SK-N-SH treated with all-trans-retinoic acid at 6 μM for 48 hours (cell line): ENCODE measurements at places on chromosomes 4 and X.
A peak's percentile ranks its signal among the peaks of the same experiment; 100 is the strongest.

DNA sequence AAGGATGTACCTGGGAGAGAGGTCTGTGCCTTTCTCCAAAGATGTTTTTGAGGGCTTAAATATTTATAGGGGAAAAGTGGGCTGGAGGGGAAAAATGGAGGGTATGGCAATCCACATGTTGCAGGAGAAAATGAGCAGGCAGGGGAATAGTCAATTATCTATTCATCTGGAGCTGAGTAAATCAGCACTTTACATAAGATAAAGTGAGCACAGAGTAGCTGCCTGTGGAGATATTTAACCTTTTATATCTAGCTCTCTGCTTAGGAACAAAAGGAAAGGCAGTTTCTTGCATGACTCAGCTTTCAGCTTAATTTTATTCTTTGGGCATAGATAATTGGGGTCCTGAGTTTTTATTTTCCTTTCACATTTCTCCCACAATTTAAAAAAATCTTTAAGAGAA lies 93.6 kb upstream of the NPY2R start:
- no peak for ATAC-seq

DNA sequence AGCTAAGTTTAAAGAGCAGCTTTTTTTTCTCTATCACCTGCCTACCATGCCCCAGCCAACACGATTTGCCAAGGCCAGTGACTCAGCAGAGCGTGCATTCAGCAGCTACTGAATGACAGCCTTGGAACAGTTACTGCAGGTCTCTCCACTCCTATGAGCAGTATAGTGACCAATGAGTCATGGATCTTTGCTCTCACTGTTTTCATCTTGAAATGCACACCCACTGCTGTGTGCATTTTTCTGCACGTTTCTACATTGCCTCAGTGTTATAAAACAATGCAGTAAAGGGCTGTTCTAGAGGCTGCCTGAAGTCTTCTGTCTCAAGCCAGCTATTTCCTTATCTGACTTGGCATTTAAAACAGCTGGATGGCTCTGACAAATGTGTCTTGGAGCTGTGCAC lies 66.0 kb upstream of the C4orf54 start:
- ATAC-seq: peak; percentile 85

GRCh38 chr4:146916479-146917076 lies 29.1 kb downstream of the TTC29 start:
- ATAC-seq: 0 out of 3 replicates have a peak, but pooled peaks have one; percentile 39

GRCh38 chrX:152725409-152725808 lies 8.1 kb downstream of the CSAG1 start:
- ATAC-seq: no peak

DNA sequence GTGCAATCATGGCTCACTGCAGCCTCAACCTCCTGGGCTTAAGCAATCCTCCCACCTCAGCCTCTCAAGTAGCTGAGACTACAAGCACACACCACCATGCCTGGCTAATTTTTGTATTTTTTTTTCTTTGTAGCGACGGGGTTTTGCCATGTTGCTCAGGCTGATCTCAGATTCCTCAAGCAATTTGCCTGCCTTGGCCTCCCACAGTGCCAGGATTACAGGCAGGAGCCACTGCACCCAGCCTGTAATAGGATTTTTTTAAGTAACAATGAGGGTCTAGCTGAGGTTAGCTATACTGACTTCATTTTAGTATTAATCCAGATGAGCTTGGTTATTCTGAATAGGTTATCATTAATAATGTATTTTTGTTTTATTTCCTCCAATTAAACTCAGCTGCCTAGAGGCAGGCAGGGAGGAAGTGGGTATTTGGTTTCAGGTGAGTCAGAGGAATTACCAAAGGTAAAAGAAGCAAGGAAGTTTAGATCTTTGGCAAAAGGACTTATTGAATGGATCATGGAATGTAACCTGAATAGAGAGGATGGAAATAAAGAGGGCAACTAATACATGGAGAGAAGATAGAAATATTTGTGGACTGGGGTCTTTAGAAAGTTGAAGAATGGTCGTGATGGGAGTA lies 1023.3 kb upstream of the TENM3 start:
- no peak for ATAC-seq

DNA sequence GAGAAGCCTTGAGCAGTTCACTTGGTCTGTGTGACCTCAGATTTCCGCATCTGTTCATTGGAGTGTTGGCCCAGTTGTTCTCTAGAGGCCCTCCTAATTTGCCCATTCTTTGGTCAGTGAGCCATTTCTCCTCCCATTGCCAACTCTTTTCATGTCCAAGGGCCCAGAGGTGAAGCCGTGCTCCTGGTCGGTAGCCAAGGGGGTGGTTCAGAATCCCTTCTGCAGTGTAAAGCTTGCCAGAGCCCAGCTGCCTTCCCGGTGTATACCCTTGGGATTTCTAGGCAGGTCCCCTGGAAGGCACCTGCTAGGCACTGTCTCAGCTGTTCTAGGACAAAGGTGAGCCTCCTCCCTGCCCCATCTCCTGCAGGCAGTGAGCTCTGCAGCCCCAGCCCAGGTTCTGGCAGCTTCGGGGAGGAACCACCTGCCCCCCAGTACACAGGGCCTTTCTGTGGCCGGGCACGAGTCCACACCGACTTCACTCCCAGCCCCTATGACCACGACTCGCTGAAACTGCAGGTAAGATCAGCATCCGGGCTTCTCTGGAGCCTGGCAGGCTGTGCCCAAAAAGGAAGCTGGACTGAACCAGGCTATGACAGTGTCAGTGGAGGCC lies 12.3 kb downstream of the SASH3 start:
- no peak for ATAC-seq

DNA sequence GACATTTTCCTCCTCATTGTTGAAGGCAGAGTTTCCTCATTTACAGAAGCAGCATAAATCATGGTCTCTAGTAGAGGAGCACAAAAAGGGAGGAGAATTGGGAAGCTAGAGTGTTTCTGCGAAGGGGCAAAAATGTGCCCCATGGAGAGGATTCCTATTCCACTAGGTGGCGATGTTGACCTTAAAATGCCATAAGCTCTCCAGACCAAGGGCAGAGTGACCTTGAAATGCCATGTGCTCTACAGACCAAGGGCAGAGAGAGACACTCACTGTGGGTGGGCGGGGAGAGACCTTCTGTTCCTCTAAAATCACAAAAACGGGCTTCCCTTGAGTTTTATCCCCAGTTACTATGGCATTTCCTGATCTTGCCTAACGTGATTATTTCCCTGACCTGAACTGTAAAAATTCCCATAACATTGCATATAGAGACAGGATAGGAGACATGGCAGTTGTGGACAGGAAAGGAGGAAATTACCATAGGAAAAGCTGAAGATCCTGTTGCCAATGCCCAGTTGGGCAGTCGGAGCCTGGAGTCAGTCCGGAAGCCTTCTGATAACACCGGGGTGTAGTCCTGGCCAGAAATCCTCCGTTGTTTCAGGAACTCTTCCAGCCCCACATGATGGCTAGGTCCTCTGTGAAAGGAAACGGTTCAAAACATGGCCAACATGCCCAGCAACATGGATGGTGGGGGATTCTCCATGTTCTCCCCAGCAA lies 567.7 kb downstream of the MAGEB5 start:
- peak; percentile 81 for ATAC-seq

DNA sequence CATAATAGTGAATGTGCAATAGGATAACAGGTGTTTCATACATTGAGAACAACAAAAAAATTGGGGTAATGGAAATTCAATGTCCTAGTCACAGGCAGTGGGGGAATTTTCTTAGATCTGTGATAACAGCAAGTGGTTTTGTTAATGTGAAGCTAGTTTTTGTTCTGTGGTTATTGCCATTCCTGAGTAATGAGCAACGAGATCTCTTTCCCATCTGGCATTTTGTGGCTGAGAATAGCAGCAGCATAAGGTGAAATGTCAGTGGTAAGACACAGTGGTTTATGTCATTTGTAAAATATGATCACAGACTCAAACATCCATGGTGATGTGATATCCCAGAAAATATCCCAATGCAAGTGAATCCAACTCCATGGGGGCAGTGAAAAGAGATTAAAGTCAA lies 497.5 kb downstream of the KCNIP4 start:
- peak; percentile 53 for ATAC-seq

DNA sequence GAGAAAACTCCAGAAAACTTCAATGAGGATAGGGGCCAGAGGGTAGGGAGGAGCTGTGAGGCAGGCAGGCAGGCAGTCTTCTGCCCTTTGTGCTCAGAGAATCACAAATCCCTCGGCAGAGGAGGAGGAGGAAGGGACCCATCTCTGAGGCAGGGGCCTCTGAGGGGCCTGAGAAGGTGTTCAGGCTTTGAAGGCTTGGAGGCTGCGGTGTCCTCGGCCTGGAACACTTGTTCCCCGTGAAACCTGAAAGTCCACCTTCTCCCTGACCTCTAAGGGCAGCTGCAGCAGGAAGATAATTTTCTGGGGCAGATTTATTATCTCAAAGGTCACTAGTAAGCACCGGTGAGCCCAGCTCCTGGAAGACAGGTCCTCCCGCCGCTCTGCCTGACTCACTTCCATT lies 200.3 kb upstream of the BCOR start:
- no peak for ATAC-seq

DNA sequence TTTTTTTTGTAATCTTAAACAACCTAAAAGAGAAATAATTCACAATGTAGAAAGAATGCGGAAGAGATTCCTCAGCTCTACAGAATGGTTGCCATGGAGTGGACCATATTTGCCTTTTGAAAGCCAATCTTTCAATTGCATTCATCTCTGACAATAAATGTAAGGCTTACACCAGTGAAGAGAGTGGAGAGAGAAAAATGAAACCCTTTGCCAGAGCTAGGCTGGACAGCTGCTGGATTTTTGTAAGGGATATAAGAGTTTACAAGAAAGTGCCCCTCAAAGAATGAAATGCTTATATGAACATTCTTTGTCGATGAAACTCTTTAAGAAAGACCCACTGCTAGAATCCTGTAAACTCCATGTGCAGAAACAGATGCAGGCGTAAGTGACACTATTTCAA lies 66.0 kb upstream of the FAT1 start:
- no peak for ATAC-seq
